ENCODE measurements at places on chromosomes 5 and 9.

- no peak for DNase-seq
Observed at GRCh38 chr5:59065554-59065953, 482.7 kb downstream of the RAB3C start.

DNA sequence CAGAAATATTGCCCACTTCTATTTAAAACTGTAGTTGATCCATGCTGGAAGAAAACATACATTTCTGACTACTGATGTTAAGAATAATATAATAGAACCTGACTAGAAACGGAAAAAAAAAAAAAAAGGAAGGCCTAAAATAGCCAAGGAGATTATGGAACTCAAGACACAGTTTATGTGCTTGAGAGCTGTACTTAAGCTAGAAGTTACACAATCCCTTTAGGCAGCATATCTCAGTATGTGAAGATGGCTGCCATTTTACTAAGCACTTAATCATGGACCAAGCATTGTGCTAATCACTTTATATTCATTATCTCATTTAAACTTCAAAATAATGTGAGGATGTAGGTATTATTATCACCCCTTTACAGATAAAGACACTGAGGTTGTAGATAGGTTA, 73.0 kb upstream of the NR4A3 start:
- DNase-seq, result no peak

GRCh38 chr5:15267966-15268365, 232.0 kb upstream of the FBXL7 start:
- no peak for DNase-seq

GRCh38 chr5:171661143-171661542, 124.5 kb upstream of the SMIM23 start:
- no peak for DNase-seq

DNA sequence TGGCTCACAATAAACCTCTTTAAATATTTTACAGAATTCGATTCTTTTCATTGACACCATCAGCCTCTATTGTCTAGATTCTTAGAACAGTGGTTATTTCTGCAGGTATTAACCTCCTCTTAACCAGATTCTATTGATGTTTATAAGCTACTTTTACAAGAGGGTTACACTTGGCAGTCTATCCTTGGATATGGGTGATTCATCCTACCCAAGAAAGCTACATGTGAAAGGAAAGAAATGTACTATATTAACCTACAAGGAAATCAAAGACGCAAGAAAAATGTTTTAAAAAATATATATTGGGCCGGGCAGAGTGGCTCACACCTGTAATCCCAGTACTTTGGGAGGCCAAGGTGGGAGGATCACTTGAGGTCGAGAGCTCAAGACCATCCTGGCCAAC, 16.7 kb downstream of the SLC25A25 start:
- no peak for DNase-seq

DNA sequence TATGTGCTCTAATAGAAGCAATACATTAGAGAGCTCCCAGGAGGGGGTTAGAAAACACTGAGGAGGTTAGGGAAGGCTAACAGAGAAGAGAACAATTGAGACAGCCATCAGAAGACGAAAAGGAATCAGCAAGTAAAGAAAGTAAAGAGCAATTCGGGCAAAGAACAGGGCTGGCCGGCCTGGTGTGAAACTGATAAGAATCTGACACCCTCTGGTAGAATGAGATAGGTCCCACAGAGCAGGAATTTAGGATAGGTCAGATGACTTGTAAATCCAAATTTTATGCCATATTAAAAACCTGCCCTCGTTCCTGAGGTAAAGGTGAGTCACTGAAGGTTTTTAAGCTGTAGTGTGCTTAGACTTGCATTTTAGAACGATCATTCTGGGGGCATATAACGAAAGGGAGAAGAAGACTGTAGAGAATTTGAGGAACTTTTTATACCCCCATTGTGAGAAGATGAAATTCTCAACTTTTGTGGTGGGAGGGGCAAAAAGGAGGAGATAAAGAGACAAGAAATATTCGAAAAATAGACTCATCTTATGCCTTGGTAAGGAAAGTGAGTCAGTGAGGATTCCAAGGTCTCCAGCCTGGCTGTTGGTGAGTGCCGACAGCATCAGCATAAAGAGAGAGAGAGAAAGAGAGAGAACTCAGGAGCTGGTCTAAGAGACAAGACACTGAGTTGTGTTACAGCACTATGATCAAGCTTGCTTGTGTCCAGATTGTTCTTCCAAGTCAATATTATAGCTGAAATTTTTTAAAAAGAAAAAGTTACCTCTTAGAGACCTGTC, 51.3 kb downstream of the TMEM167A start:
- no peak for DNase-seq

GRCh38 chr9:69458176-69458575, 133.2 kb downstream of the ENTREP1 start:
- no peak for DNase-seq

- no peak for DNase-seq
Observed at GRCh38 chr5:161535762-161536161, 10.8 kb downstream of the GABRB2 start.

GRCh38 chr9:16315720-16316119, 554.8 kb downstream of the BNC2 start:
- DNase-seq, result no peak

- DNase-seq, result no peak
Observed at GRCh38 chr5:40474250-40474649, 205.5 kb upstream of the PTGER4 start.

DNA sequence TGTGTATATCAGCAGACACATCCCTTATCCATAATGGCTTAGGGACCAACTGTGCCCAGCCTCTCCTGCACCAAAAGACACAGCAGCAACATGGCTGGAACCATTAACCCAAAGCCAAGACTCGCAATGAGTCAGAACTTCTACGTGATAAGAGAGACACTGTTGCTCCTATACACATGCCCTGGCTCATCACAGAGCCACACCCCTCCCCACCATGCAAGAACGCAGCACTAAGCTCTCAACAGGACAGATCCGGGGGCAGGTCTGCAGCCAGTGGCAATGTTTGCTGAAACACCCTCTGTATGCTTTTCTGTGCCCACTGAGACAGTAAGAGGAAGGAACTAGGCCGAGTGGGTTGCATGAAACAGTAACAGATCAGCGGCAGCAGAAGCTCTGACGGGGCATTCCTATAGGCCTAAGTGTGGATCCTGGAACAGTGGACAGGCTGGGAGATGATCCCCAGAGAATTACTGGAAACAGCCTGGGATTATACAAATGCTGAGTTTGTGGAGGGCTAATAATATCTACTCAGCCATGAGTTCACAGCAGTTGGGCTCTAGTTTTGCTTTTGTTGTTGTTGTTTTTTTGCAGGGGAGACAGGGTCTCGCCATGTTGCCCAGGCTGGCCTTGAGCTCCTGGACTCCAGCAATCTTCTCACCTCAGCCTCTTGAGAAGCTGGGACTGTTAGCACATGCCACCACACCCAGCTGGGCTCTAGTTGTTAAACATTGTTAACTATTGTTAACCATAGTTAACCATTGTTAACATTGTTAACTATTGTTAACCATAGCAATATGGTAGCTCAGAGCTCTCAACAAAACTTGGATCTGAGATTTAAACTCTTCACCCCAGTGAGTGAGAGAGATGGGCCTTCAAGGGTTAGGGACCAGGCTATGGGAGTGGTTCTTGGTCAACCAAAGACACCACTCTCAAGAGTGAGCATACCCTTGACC, 41.0 kb downstream of the B4GALT1 start:
- DNase-seq, result no peak

DNA sequence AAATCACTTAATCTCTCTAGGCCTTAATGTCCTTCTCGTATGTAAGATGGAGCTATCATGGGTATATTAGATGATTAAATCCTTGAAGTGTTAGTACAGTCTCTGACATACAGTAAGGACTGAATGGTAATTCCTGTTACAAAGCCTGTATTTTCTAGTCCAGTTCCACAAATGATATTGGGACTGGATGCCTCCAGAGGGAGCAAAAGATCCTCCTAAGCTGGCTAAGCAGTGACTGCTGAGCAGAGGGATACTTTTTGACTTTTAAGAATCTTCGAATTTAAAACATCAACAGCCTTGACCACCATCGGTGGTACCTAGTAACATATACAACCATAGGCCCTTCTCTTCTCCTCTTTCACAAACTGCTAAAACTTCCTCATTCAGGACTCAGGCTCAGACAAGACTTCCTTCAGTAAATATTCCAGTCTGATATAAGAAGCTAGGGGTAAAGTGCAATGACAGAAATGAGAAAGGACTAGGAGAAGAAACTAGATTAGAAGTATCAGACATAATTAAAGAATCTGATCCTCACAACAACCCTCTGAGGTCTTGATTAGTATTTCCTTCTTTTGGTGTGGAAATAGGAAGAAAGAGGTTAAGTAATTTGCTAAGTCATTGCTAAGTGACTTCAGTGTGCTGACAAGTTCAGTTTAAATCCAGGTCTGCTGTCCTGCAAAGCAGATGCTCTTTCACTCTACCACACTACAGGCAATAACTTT, 13.9 kb downstream of the PTAR1 start:
- no peak for DNase-seq

DNA sequence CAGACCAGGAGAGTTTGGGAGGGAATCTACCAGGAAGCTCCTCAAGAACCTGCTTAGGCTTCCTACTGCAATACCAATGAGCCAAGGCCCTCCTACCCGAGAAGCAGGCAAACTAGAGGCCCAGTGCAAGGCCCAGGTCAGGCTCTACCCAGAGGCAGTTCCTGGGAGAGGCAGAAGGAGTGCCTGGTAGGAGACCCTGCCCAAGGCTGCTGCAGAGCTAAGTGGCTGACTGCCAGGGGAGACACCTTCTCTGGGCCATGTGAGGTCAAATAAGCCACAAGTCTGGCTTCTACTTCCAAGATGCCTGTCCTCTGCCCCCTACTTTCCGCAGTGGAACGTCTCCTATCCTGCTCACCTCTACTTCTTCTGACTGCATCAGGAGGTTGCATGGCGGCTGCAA, 17.8 kb downstream of the ACSL6 start:
- DNase-seq, result no peak

DNA sequence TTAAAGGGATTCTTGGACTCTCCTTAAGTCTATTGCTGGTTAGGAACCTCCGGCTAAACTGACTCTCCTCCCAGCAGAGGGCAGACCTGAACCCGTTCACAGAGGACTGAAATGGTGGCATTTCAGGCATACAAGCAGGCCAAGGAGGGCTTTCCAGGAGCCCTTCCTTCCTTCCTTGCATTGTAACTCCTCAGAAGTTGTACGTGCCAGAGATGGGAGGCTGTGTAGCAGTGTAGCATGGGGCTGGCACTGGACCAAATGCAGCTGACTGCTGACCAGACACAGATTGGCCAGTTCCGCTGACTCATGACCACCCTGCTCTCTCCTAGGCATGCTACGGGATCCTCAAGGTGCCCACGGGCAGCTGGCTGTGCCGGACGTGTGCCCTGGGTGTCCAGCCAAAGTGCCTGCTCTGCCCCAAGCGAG, 36.4 kb downstream of the JADE2 start:
- no peak for DNase-seq

GRCh38 chr5:97191893-97192292, 8.8 kb upstream of the RIOK2 start:
- no peak for DNase-seq

- no peak for DNase-seq
Observed at GRCh38 chr9:79684711-79685575, 113.2 kb downstream of the TLE4 start.

DNA sequence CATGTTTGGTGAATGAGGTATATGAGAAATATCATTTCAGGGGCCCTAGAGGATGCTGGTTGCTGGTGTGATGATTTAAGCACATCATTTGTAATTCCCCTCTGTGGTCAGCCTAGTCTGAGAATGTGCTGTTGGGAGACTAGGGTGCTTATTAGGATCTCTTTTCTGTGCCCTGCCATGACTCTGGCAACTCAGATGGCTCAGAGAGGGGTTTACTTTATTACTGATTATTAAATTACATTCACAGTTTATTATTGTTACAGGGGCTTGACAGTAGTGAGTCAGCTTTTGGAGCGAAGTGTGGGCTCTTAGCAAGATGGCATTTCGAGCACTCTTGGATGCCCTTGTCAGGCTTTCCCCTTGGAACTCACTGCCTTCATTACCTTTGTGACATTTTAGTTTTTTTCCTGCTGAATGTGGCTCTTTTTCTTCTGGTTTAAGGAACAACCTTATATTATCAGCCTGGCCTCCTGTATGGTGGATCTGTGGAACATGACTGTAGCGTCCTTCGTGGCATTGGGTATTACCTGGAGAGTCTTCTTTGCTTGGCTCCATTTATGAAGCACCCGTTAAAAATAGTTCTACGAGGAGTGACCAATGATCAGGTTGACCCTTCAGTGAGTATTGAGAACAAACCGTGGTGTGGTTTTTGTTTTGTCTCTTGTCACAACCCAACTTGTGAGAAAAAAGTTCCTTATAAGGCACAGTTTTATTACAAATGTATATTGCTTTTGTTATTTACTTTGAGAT, 33.8 kb downstream of the RCL1 start:
- no peak for DNase-seq

- no peak for DNase-seq
Observed at GRCh38 chr9:12695474-12695873, 2.3 kb downstream of the TYRP1 start.

DNA sequence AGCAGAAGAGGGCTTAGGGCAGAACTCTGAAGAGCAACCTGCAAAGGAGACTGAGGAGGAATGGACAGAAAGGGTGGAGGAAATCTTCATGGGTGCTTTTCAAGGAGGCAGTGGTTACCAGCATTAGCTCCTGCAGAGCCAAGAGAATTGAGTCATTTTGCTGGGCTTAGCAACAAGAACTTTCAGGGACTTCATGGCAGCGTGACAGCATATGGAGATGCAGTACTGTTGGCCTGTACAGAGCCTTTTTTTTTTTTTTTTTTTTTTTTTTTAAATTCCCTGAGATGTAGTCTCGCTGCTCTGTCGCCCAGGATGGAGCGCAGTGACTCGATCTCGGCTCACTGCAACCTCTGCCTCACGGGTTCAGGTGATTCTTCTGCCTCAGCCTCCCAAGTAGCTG, 296.0 kb upstream of the DMRT1 start:
- DNase-seq, result no peak

- DNase-seq, result no peak
Observed at GRCh38 chr9:117458066-117458465, 43.2 kb upstream of the ASTN2 start.

DNA sequence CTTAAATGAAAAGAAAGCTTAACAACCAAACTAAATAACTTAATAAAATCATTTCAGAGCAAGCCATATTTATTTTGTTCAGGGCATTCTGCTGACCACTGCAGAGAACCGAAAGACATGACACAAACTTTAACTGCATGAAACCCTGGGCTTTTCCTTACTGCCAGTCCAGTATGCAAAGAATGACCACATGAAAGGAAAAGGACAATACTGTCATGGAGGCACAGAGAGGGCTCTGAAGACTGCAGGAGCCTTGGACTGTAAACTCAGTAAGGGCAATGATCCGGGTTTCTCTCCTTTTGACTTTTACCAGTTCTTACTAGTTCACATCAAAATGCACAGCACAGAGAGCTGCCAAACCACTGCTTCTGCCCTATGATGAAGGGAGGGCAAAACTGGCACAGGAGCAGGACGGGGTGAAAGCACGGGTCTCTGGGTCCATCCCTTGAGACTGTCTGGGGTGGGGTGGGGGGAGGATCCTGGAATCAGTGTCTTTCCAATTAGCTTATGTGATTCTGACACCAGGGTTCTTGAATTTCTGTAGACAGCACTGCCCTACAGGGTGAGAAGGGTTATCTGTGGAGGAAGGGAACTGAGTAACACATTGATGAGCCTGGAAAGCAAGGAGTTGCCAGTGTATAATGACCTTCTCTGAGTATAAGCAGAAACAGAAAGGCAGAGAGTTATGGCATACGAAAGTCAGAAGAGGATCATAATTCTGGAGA, 44.7 kb downstream of the RNF130 start:
- DNase-seq, result no peak

GRCh38 chr5:146967646-146968045, 89.1 kb upstream of the PPP2R2B start:
- DNase-seq, result no peak

All from effector CD8-positive, alpha-beta T cell (primary cell).